Activated naive CD8-positive, alpha-beta T cell treated with anti-CD3 and anti-CD28 coated beads, Interleukin-2, amount 50 U/mL, for 24 hours (primary cell): ENCODE measurements at places on chromosomes 5 and 9.

DNA sequence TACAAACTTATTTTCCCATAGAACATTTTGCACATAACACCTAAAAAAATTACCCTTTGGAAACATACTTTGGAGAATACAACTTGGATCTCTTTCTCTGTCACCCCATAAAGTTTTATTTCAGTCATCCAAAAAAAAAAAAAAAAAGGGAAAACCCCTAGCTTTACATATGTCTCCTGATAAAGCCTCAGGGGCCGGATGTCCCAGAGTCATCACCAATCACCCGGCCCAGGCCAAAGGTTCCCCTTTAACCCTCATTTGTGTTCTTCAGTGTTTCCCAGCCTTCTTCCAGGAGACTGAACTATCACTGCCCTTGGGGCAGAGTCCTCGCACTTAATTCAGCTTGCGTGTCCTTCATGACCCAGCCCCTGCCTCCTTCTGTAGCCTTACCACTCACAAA is 28.8 kb downstream of the ANXA6 start:
- DNase-seq = no peak

GRCh38 chr9:16912197-16912596 is 41.7 kb upstream of the BNC2 start:
- DNase-seq = no peak

DNA sequence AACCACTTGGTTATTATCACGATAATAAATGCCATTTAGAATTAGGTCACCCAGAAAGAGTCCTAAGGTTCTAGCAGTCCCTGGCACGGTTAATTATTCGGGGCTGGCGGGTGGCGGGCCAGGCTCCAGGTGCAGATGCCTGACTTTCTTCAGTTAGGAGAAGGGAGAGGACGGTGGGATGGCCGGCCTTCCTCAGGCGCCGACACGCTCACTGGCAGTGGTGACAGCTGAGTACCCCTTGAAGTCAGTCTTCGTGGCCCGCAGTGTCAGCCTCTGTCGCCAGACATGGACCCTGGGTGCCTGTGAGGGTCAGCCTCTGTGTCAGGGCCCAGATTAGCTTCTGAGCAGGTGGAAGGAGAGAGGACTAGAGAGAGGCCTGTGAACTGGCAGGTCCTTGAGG is 21.1 kb upstream of the EXOC3 start:
- DNase-seq = no peak

- DNase-seq = no peak
Measured at GRCh38 chr5:142797420-142797819, 27.2 kb downstream of the ARHGAP26 start.

DNA sequence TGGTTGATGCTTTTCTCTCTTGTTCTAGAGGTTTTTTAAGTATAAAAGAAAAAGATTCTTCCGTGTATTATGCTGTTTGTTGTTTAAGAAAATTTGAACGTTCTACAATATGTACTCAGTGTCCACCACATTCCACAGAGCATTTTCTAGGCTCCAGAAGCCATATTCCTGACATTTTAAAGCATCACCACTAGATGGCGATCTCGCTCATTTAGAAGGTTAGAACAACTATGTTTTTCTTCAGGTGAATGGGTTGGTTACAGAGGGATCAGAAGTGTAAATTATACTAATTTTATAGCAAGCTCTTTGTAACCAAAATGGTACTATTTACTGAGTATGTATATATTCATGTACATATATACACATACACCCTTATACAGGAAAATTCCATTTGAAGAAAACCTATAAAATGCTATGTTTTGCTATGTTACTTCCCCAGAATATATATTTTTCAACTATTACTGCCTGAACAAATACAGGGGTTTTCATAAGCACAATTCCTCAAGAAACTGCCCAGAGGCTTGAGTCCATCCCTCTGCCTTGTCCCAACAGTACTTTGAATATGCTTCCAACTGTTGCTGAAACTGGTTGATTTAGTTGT is 284.3 kb downstream of the CCDC171 start:
- DNase-seq = peak; percentile 14

GRCh38 chr5:91983869-91984268 is 600.8 kb upstream of the ARRDC3 start:
- DNase-seq = no peak
